AG08396 (cell line): ENCODE measurements at places on chromosomes 5 and 9.
A peak's percentile ranks its signal among the peaks of the same experiment; 100 is the strongest.

DNA sequence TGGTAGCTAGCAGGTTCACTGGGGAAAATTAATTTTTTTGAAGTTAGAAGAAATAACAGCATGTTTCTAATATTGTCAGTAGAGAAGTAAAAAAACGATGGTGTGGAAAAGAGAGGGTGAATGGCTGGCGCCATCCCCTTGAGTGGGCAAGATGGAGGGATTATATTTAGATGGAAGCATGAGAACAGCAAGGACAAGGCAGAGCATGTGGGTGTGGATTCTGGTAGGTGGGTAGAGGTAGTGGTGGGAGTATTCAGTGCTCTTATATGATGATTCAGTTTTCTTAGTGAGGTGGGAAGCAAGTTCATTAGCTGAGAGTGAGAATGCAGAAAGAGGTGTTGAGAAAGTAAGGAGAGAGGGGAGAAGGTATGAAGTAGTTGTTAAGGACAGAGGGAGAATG lies 188.1 kb downstream of the GABRB2 start:
- DNase-seq: no peak

DNA sequence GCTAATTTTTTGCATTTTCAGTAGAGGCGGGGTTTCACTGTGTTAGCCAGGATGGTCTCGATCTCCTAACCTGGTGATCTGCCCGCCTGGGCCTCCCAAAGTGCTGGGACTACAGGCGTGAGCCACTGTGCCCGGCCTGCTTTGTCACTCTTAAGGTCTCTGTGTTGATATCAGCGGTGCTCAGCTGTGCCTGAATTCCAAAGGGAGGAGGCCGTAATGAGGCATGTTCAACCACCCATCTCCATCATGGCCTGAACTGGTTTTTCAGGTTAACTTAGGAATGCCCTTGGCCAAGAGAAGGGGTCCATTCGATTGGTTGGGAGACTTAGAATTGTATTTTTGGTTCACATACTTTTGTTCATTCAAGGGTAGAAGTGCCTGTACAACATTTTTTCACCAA lies 22.0 kb downstream of the HSD17B3 start:
- DNase-seq: no peak

DNA sequence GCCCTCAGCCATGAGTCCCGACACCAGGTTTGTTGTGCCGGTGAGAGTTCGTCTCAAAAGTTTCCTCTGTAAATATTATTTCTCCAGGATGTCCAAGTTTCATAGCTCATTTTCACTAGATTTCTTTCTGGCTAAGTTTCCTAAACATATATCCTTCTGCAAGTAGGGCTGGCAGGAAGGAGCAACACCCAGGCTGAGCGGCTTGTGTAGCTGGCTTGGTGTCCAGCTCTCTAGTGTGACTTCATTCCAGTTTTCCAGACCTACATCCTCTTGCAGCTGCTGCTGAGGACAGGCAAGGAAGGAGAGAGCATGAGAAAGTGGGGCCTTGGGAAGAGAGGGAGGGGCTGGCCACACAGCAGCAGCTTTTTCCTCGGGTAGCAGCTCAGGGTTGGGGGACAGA lies 80.3 kb downstream of the FGF1 start:
- no peak for DNase-seq

- DNase-seq: no peak
These were observed 217.6 kb upstream of the DMRTA1 start for GRCh38 chr9:22229069-22229468.

DNA sequence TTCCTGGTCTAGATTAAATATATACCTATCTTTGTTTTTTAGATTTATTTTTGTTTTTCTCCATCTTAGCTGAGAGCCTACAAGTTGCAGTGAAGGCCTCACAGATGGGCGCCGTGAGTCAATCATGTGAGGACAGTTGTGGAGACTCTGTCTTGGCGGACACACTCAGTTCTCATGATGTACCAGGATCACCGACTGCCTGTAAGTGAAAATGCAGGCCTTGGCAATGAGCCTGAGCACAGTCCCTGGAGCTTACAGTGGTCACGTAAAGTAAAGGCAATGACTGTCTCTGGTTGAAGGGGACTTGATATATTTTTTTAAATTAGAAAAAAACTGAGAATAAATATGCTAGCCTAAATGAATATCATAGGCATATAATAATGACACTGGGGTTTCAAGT lies 271.9 kb downstream of the ARHGEF28 start:
- no peak for DNase-seq

- DNase-seq: no peak
These were observed 352.5 kb upstream of the C9orf72 start for GRCh38 chr9:27925815-27926214.

- no peak for DNase-seq
These were observed 41.9 kb downstream of the VAV2 start for GRCh38 chr9:133950192-133950591.

- DNase-seq: peak; percentile 6
These were observed 430 bp upstream of the MSH3 start for GRCh38 chr5:80654054-80654390.

DNA sequence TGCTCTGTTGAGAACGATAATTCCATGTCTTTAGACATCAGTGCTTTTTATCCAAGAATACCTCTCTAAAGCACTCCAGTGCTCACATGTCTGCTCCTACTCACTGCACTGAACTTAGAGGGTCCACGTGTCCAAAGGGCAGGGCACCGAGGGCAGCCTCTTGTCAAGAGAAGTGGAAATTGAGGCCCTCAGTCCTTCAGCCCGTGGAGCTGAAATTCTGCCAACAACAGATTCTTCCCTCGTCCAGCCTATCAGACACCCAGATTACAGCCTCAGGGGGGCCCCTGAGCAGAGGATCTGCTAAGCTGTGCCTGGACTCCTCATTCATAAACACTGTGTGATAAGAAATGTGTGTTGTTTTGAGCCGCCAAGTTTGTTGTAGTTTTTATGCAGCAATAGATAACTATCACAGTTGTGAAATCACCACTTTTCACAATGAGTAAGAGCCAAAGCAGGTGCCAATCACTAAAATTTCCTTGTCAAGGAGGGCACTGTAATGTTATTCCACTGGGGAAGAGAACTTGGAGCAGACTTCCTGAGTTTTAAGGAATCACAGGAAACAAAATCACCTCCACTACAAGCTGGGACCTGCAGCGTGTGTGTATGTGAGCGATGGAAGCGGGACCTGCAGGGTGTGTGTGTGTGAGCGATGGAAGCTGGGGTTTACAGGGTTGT lies 58.8 kb upstream of the IGFBPL1 start:
- DNase-seq: no peak

DNA sequence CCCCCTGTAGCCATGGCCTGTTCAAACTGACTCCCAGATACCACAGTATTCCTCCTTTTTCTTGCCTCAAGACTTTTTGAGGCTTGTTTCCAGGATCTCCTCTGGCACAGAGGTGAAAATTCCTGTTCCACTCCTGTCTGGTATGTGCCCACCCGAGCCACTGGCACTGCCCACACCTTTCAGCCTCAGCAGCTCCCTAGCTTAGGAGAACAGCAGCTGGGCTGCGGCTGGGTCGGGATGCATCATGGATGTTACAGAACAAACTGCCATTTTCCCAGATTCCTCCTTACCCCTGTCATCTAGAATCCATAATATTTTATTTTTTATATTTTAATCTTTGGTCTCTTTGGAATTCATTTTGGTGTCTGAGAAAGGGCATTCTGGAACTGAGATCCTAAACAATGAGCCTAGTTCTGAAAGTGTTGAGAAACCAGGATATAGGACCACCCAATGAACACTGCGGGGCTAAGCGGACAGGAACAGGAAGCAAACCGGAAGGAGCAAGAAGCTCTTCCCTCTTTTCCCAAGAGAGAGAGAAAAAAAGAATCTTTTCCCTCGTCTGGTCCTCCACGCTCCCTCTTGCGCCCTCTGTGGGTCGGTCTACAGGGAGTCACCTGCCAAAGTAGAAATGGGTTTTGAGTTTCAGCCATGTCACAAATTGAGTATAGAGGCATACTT lies 12.5 kb downstream of the OR2S2 start:
- DNase-seq: peak; percentile 76

- DNase-seq: peak; percentile 80
These were observed 61.1 kb downstream of the GRIA1 start for GRCh38 chr5:153551537-153552079.

GRCh38 chr5:144487761-144488160 lies 317.1 kb downstream of the KCTD16 start:
- no peak for DNase-seq

- no peak for DNase-seq
These were observed 3.9 kb downstream of the EBF1 start for GRCh38 chr5:159095866-159096242.

- DNase-seq: no peak
These were observed 76.6 kb upstream of the ITGA1 start for GRCh38 chr5:52710972-52711596.

DNA sequence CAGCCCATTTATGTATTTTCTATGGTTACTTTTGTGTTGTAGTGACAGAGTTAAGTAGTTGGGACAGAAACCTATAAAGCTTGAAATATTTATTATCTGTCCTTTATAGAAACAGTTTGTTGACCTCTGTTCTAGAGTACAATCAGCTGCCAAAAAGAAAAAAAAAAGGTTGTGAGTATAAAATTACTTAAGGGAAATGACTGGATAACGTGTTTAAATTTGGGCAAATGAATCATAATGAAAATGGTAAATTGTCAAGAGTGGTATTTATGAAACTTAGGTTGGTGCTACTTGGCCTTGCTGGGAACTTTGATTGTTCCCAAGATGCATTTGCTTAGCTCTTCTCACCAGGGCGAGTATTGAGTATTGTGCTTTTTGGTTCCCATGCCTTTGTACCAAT lies 70.2 kb upstream of the IL6ST start:
- DNase-seq: no peak

DNA sequence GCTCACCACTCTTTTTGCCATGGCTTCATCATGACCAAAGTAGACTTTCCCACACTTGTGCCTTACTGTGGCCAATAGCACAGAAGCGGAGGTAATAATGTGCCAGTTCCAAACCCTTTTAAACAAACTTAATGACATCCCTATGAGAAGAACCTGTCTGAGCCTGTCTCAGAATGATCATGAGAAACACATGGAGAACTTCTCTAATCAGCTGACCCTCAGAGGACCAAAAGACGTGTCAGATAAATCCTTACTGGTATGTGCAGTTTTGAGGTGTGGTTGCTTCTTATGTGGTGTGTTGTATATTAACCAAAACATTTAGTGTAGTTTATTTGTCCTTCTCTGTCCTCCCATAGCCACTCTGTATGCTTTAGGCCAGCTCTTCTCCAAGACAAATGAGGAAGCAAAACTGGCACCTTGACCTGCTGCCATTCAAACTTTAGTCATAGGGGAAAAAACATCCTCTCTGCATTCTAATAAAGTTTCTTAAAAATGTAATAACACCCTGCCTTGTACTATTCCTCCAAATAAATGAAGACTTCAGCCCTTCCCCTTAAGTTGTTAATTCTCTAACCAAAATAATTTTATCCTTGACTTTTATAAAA lies 168.9 kb downstream of the MUSK start:
- DNase-seq: no peak

- no peak for DNase-seq
These were observed 195.7 kb downstream of the NR3C1 start for GRCh38 chr5:143207563-143208364.

DNA sequence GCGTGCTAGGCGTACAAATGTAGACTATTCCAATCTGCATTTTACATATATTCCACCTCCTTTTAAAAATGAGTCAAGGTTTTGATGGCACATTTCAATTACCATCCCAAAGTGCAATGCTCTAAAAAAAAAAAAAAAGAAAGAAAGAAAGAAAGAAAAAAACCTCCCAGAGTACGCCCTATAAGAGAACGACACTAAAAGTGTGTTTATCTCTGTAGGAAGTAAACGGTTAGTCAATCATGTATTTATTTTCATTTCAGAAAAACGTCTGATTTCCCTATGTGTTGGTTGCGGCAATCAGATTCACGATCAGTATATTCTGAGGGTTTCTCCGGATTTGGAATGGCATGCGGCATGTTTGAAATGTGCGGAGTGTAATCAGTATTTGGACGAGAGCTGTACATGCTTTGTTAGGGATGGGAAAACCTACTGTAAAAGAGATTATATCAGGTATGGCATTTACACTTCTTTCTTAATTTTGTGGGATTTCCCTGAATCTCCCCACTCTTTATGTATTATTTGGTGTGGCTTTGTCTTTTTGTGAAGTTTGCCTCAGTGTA lies 1.1 kb downstream of the ISL1 start:
- DNase-seq: no peak

- DNase-seq: peak; percentile 88
These were observed 58.2 kb upstream of the GGTA1 start for GRCh38 chr9:121557581-121558447.

GRCh38 chr9:94971378-94972131 lies 245.1 kb downstream of the AOPEP start:
- DNase-seq: no peak

- DNase-seq: no peak
These were observed 84.6 kb downstream of the CEMIP2 start for GRCh38 chr9:71683598-71684235.

DNA sequence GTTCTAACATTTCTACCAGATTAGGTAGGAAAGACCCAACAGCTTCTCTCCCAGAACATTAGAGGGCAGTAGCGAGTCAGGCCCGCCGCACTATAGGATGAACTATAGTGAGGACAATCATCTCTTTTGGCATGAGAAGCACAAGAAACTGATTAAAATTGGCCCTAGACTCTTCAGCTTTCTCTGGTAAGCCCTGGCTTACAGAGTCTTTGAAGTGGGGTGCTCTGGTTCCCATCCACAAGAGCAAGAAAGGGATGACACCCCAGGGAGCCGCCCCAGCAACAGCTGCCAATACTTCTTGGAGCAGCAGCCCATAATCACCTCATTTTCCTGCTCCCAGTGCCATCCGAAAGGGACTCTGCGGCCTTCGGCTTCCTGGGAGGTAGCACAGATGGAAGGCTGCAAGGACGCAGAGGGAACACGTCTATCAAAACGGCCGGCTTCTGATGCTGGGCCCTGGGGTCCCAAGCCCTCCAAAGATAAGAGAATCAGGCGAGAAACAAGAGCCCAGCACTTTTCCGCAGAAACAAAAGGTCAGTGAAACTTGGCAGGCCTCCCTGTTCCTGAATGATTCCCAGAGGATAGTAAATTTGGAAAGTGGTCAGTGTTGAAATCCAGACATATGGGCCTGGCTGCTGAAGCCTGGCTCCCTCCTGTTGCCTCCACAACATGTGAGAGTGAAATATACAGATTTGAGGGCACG lies 69.3 kb downstream of the HSD17B3 start:
- peak; percentile 75 for DNase-seq

DNA sequence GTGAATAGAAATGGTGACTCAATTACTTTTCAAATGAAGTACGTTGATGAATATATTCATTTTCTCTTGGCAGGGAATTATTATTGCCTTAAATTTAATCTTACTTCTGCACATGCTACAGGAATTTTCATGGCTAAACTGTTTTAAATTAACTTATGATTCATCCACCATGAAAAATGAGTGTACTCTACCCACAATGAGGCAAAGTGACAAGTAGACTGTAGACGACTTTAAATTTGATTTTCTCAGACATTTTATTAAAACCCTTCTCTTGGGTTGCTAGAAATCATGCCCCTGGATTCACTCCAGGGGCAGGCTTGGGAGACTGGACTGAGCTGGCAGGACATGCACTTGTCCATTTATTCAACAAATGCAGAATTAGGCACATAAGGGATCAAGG lies 23.5 kb upstream of the ERAP2 start:
- peak; percentile 17 for DNase-seq

- no peak for DNase-seq
These were observed 2330.6 kb downstream of the MAT2B start for GRCh38 chr5:165836046-165836445.
